HEK293T (cell line): ENCODE measurements at places on chromosomes 2 and 18.

DNA sequence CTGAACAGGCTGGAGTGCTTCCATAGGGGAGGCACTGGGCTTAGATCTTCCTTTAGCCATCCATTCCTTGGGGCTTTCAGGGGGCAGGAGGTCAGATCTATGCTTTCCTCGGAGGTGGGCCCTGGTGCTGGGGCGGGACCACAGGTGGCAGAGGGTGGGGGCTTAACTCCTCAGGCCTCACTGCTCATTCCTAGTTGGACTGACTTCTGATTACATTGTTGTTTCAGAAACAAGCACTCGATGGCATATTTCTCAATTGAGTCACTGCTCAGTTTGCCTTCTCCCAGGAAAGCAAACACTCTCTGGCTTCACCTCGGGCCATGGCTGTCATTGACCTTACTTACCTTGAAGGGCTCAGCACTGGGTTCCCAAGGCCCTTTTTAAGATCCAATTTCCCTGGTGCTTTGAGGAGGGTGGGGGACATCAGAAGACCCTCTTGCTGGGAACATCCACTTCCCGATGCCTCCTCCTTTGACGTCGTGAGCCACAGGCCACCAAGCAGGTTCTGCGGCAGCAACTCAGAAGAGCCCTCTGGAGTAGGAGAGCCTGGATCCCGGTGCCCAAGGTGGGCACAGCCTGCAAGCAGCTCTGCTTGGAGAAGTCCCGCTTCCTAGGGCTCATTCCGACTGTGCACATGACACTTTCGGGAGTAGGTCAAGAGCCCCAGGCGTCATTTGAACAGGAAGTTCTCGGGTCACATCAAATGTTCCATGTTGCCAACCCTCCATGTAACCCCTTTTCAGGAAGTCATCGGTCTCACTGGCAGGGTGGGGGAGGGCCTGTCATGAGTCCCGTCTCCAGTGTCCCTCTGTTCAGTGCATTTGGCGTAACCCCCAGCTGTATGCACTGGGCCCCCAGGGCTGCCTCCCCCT is 40.6 kb downstream of the SDC1 start:
- DNase-seq: no peak

DNA sequence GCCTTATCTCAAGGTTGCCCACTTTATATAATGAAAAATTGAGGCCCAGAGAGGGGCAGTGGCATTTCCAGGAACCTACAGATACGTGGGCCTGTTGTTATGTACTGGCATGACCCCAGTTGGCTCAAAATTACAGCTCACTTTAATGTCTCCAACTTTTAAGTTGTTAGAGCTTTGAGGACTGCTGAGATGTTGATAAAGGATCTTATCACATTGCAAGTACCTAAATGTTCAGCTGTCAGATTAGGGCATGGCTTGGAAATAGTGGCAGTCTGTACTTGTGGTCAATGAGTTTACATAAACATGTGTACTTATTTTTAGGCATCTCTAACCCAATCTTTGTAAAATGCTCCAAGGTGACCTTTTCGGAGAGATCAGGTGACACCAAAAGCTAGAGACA is 14.6 kb downstream of the SLC4A5 start:
- no peak for DNase-seq

- DNase-seq: no peak
Measured at GRCh38 chr2:109507828-109508227, 105.9 kb downstream of the SEPTIN10 start.

DNA sequence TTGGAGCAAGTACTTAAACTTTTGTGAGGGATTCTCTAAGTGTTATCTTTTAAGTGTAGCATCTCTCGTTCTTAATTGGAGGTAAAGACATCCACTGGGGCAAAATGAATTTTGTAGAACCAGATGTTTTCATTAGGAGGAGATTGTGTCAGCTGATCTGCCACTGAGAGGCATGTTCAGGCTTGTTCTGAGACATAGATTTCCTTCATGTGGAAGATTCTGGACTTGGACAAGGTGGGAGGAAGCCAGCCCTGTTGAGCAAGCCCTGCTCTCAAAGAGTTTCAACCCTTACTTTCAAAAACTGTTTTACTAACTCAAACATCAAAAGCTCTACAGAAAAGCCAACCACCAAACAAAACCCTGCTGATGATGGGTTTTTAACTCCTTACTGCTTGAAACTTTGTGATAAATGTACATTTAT is 6.5 kb downstream of the MAP4K4 start:
- no peak for DNase-seq

- DNase-seq: peak; percentile 27
Measured at GRCh38 chr18:29147944-29148343, 971.0 kb upstream of the CDH2 start.

DNA sequence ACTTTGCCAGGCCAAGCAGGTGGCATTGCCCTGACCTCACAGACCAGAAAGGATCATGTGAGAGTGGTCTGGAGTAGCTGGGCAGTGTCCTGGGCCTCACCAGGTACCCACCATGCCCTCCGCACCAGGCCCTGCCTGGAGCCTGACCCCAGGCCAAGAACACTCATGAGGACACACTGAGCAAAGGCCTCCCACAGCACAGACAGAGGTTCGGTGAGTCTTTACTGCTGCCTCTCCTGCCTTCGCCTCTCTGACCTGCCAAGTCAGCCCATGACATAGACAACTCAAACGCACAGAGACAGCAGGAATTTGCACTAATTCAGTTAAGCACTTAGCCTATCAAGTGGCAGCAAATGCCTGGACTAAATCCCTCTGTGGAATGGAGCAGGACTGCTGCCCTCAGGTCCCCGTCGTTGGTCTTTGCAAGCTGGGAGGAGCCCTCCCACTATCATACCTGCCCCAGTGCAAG is 62.5 kb downstream of the RHOB start:
- no peak for DNase-seq

GRCh38 chr2:24220554-24221291 is 45.9 kb downstream of the FAM228A start:
- no peak for DNase-seq

DNA sequence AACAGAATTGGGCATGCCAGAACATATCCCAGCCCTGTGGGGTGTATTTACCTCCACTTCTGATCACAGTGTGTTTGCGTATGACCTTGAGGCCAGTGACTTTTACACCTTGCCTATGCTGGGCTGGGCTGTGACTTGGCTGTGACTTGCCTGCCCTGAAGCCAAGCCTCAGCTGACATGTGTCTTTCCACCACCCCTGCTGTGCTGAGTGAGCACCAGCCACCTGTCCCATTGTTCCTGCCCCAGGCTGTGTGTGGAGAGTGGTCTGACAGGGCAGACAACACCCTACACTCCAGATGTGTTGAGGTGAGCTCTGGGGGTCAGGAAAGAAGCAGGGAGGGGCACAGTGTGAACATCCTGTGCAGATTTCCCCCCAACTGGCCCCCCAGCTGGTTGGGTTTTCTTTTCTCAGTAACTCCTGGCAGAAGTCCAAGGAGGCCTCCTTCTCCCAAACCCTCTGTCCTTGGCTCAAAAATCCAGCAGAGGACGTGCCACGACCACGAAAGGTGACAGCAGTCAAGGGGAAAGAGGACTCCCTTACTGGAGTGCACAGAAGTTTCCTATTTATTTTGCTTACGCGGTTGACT is 5.1 kb upstream of the STEAP3 start:
- peak; percentile 67 for DNase-seq

DNA sequence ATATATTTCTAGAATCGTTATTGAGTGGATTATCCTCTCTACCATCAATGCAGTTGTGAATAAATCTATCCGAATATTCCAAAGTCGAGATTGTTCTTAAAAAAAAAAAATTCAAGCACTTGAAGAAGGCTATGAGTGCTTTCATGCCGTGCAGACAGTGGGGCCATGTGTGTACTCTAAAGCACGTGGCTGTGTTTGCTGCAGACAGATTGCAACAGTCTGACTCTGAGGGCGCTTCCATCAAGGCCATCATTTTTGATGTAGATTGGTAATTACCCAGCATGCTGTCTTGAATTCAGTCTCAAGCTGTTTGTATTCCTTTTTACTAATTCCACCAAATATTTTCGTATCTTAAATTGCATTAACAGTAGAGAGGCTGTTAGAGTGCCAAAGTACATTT is 325.9 kb upstream of the LINC00305 start:
- no peak for DNase-seq

- no peak for DNase-seq
Measured at GRCh38 chr2:2464643-2465042, 133.6 kb upstream of the MYT1L start.

GRCh38 chr2:15169326-15170069 is 391.6 kb downstream of the NBAS start:
- DNase-seq: no peak

DNA sequence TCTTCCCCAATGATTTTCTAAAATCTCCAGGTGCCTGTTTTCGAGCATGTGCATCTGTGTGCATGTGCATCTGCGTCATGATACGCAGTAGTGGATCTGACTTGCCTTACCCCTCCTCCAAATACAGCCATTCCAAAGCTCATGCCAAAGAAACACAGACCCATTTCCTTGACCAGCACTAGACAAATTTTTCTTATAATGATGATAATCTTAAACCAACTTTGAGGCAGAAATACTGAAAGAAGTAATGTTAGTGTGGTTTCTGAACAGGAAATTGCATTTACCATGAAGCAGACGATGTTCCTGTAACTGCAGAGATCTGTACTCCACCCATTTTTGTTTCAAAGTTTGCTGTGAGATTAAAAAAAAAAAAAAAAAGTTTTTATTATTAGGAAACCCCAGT is 25.6 kb downstream of the CYTIP start:
- no peak for DNase-seq

GRCh38 chr2:205428811-205429210 is 253.5 kb upstream of the NRP2 start:
- DNase-seq: no peak

- no peak for DNase-seq
Measured at GRCh38 chr2:149991576-149991975, 404.0 kb upstream of the MMADHC start.

- no peak for DNase-seq
Measured at GRCh38 chr2:224927011-224927410, 115.3 kb downstream of the DOCK10 start.

DNA sequence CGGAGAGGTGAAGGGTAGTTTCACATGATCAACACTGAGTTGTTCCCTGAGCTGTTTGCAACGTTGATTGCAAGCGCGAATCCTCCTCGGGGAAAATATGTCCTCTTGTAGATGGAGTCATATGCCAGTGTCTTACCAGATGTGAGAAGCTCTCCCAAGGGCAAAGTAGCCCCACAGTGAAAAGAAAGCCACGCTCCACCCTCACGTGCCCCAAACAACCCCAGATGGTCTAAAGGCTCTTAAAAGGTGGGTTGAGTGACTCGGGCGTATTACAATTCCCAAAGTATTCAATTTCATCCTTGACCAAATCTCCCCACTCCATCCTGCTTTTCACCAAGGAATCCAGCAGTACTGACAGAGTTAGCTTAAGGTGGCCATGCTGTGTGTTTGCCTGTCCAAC is 332.1 kb upstream of the SOX11 start:
- no peak for DNase-seq

DNA sequence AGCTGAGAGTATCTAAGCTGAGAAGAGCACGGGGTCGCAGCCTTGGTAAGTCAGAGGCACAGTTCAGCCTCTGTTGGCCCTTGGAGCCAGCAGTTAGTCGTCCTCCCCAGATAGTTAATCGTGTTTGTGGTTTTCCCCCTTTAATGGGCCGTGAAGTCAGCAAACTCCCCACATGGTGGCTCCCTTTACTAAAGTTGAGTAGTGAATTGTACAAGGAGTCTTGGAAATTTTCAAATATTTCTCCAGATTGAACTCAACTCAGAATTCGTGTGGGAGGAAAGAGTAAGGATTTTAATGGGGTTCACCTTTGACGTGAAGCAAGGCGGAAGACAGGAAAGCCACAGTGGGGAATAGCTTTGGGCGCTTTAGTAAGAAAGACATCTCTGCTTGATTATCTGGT is 2.4 kb upstream of the ADCYAP1 start:
- DNase-seq: no peak

DNA sequence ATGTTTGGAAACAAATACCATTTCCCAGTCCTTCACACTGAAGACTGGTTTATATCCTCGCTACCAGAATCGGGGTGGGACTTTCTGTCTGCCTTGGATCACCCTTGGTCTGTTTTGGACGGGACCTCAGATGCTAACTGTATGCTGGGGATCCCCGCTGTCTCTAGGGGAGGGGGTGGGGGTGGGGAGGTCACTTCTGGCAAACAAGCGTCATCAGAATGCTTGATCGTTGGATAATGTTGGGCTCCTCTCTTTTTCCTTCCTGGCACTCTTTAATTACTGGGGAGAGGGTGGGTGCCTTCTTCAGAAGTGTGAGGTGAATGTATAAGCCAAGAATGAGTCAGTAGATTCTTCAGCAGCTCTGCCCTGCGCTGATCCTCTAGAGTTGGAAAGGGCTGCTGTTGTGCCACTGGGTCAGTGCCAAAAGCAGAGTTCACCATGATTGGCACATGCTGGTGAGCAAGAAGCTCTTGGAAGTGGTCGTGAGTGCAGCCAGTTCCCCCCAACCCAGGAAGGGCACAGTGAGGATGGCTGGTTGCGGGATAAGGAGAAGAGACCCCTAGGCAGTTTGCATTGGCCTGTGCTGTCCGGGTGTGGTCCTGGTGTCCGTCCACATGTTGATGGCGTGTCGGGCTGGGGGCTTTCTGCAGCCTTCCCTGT is 32.2 kb downstream of the DGKD start:
- DNase-seq: no peak

DNA sequence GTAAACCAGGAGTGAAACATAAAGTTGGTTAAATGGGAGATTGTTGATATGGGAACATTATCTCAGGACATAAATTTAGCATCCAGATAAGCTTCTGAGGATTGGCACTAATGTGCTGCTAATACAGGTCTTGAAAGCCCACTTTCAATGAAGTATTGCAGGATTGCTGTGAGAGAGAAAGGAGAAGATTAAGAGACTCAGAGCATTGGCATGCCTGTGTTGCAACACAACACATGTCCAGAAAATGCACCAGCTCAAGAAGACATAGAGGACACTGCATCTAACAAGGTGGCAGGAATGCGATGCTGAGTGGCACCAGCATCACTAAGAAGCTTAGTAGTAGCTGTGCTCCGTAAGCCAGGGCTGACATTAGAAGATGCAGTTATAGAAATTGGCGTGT is 728.9 kb downstream of the SUCLG1 start:
- DNase-seq: no peak

DNA sequence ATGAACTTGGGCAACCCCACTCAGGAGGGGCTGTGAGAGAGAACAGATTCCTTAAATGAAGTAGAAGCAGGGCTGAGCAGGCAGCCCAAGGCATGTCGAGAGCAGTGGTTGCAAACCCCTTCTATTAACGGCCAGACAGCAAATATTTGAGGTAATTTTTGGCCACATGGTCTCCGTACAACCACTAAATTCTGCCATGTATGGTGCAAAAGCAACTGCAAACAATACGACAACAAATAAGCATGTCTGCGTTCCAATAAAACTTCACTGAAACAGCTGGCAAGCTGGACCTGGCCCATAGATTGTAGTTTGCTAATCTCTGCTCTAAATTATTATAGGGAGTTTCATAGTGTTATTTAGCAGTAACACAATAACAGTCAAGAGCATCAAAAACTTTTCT is 217.0 kb upstream of the ZNF521 start:
- no peak for DNase-seq

DNA sequence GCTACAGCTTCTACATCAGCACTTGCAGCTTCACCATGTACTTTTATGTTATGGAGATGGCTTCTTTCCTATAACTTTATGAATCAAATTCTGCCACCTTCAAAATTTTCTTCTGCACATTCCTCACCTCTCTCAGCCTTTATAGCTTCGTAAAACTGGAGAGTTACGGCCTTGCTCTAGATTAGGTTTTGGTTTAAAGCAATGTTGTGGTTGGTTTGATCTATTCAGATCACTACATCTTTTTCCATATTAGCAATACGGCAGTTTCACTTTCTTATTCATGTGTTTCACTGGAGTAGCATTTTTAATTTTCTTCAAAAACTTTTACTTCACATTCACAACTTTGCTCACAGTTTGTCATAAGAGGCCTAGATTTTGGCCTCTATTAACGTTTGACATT is 242.9 kb upstream of the GYPC start:
- DNase-seq: no peak
